Nasal cavity respiratory epithelium epithelial cell of viscerocranial mucosa (primary cell): ENCODE measurements at places on chromosomes 11 and 22. TPM values are rescaled to one million over a fixed set of nuclear protein-coding genes. Genes with fewer than 3 reads are reported as not detected.

The RPUSD4 gene
- 29.4 and 33.0 TPM in 2 replicates for total RNA-seq

The APOL3 gene
- 2.8 TPM in 1 of 2 replicates, not detected in the other for total RNA-seq

The SCUBE1 gene
- total RNA-seq: not detected in 2 replicates

The DSCAML1 gene
- total RNA-seq: not detected in 2 replicates

The FAM181B gene
- total RNA-seq: 1.4 and 1.7 TPM in 2 replicates

The PRSS23 gene
- total RNA-seq: 68.7 and 122 TPM in 2 replicates
